Right forelimb (tissue), 1 donor: ENCODE measurements at places on chromosomes 1 and 21.

DNA sequence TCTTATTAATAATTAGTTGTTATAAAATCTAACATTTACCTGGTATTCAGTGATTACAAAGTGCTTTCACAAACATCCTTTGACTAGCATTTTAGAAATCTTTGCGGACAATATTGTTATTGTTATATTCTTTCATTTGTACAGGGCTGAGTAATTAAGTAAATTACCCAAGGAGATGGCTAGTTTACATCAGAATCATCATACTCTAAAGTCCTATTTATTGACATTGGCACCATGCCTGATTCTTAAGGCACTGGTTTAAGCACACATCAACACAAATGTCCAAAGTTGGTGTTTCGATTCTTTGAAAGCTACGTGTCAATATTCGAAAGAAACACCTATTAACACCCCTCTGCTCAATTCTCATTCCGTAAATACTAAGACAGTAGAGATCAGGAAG lies 424.6 kb upstream of the CHRM3 start:
- no peak for DNase-seq

- peak; percentile 70 for DNase-seq
These were observed 3.1 kb downstream of the ACAP3 start for GRCh38 chr1:1304331-1305299.

GRCh38 chr1:32651461-32652073 lies 559 bp downstream of the RBBP4 start:
- no peak for DNase-seq

DNA sequence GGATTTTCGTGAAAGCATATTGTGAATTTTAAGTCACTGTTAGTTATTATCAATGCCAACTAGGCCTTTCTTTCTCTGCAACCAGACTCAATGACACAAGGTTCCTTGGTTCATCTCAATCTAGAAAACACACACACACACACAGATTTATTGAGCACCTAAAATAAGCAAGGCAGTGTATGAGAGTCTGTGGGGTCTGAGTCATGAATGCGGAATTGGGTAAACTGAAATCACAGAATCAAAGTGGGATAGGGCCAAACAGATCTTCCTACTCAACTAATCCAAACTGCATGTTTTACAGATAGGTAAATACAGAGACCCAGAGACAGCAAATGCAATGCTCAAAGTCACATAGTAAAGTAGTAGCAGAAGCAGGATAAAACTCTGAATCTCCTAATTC lies 48.5 kb upstream of the NRDC start:
- no peak for DNase-seq
